Left cardiac atrium (tissue), 4 donors: ENCODE measurements at places on chromosomes 11 and 22. TPM values are rescaled to one million over a fixed set of nuclear protein-coding genes. Genes with fewer than 3 reads are reported as not detected.

GRCh38 chr11:118572981-118573550, 857 bp downstream of the ARCN1 start:
- no peak for DNase-seq

DNA sequence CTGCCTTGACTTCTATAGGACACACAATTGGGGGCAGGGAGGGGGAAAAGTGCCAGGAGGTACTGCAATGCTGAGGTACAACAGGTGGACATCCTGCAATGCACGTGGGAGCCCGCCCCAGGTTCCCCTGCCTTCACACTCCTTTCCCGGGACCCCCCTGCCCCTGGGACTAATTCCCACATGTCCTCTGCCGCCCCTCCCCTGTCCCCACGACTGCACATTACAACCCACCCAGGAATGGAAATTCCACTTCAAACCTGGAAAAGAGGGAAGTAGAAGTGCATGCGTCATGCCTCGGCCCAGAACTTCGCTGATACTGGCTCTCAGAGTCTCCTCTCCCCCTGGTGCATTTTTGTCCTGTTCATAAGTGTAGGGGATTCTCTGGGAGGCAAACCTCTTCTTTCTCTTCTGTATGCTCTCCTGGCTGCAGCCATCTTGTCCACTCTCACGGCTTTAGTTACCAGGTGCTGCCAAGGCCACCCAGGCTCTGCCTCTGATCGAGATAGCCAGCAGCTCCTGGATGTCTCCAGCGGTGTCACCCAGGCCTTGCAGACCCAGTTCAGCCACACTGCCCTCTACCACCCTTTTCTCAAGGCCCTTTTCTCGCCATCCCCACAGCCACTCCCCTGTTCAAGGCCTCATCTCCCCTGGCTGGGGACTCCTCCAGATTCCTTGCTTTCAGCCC, 43.7 kb downstream of the GDPD5 start:
- no peak for DNase-seq

DNA sequence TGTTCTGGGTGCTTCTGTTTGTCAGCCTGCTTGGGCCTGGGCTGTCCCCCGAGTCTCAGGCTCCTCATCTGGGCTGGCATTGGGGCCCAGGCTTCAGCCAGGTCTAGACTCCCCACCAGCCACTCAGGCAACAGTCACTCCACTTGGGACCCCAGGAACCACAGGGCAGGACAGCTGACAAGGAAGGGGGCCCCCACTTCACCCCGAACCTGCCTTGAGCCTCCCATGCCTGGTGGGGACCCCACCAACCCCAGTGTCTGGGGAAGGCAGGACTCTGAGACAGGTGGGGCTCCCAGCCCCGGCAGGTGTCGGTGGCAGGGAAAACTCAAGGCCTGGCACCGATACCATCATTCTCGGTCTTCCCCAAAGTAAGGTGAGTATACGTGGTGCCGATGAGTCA, 11.7 kb upstream of the LTO1 start:
- DNase-seq = no peak

DNA sequence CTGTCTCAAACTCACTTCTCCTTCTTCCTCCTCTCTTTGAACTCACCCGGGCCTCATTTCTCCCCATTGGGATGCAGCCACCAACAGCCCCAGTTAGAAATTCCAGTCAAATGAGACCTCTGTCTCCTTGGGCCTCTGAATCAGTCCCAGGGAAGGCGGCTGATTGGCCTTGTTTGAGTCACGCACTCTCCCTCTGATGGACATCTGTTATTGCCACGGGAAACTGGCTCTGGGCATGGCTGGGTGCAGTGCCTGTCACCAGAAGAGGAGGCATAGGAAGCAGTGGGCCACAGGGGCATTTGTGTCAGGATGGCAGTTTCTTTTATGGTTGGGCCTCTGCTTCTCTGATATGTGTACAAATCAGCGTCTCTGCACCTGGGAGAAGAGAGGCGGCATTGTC, 9.6 kb upstream of the WNT11 start:
- DNase-seq = no peak

- no peak for DNase-seq
These were observed 91.2 kb downstream of the CLPB start for GRCh38 chr11:72343006-72343756.

DNA sequence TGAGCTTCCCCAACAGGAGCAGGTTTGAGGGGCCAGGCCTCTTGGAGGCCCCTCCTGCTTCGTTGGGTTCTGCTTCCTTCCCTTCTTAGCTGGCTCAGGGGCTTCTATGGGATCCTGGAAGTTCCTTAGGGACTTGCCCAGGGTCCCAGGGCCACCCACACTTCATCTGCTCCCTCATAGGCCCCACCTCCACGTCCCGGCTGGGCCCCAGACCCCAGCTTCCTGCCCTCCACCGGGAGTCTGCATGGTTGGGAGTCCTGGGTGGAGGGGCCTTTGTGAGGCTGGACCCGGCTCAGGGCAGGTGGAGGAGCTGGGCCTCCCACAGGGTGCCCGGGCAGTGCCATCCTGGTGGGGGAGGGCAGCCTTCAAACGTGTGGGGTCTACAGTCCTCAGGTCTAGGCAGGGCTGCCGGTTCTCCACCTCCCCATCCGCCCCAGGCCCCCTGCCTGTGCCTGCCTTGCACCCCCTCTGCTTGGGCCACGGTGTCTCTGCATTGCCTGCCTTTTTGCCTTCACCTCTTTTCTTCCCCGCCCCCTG, 11.6 kb downstream of the OTUB1 start:
- DNase-seq = no peak

- DNase-seq = no peak
These were observed 178.6 kb downstream of the MIAT start for GRCh38 chr22:26835929-26836528.

- DNase-seq = no peak
These were observed 217.2 kb upstream of the NCAM1 start for GRCh38 chr11:112744041-112744440.

- DNase-seq = no peak
These were observed 40.8 kb downstream of the SLC5A1 start for GRCh38 chr22:32083814-32084213.

- DNase-seq = no peak
These were observed 288 bp upstream of the KRTAP5-8 start for GRCh38 chr11:71537537-71537936.

DNA sequence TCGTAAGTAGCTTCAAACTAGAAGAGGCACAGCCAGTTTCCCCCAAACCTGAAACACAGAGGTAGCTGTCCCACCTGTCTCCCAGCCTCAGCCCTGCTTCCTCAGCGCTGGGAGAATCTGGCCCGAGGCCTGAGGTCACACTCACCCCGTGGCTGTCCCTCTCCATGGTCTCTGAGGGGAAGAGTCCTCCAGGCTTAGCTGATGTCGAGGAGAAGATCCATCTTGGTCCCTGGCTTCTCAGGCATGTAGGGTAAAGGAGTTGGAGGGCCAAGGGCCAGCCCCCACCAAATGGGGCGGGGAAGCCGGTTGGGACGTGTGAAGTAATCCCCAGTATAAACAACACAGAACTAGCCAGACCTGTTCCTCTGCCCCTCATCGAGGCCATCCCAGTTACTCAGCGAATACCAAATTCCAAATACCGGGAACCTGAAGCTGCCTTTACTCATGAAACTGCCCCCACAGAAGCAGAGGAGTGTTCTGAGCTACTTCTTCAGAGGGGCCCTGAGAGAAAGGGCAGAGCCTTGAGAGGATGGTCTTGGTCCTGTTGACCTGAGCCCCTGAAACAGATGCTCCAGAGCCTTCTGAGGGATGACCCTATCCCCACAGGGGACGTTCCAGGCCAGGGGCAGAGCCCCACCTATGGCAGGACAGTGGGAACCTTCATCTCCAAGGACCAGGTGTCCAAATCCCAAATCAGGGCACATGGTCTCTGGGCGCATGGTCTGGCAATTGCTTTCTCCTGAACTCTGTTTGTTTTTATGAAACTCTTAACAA, at the start of gene TMPRSS13:
TSS of gene TMPRSS13 (minus strand) at position 261 of the 774 bp plus-strand sequence. CDS start at position 166, 95 bp downstream.
- DNase-seq = peak; percentile 4

GRCh38 chr11:61034111-61034510, 62.6 kb downstream of the CD6 start:
- DNase-seq = no peak

- DNase-seq = peak; percentile 17
These were observed 29.2 kb downstream of the PDGFB start for GRCh38 chr22:39215426-39216142.

DNA sequence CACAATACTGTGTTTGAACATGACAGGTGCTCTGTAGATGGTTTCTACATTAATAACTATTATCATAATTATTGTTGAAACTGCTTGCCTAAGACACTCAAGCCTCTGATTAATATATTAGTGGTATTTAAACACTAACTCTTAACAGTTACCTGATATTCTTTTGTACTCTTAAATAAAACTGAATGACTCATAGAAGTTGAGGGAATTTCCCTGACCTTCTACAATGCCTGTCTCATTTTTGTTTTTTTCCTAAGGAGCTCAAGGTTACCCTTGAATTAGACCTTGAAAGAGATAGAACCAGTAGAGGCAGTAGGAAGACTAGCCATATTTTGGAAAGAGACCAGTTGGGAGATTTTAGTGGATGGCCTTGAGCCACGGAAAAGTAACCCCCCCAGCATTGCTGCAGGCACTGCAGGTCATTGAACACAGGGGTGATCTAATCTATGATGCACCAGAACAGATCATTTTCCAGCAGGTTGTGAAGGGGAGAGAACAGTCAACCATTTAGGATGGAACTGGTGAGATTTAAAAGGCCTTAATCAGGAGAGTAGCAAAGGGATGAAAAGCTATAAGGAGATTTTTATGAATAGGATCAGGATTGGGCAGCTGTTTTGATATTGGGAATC, 148.3 kb downstream of the PGR start:
- DNase-seq = no peak

DNA sequence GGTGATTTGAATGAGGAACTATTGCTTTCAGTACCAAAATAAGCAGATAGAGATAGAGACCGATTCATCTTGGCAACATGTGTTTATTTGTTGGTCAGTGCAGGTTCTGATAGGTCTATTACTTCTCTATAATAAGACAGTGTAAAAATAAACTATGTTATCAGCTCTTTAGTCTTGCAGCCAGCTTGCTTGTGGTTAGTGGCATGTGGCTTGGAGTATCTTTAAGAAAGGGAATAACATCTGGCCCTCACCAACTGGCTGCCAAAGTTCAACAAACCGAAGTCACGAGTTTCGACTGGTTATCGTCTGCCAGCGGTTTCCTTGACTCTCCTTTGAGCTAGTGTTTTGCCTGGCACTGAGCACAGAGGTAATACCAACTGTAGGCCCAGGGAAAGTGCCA, 71.8 kb downstream of the CTTN start:
- no peak for DNase-seq

GRCh38 chr11:62707277-62707861, at the start of the genes BSCL2 and GNG3:
Gene BSCL2 (minus strand): TSS chr11:62707424. CDS start chr11:62707195, 229 bp downstream.
Gene GNG3 (plus strand): TSS chr11:62707676. CDS start chr11:62708296, 620 bp downstream.
- DNase-seq = no peak

DNA sequence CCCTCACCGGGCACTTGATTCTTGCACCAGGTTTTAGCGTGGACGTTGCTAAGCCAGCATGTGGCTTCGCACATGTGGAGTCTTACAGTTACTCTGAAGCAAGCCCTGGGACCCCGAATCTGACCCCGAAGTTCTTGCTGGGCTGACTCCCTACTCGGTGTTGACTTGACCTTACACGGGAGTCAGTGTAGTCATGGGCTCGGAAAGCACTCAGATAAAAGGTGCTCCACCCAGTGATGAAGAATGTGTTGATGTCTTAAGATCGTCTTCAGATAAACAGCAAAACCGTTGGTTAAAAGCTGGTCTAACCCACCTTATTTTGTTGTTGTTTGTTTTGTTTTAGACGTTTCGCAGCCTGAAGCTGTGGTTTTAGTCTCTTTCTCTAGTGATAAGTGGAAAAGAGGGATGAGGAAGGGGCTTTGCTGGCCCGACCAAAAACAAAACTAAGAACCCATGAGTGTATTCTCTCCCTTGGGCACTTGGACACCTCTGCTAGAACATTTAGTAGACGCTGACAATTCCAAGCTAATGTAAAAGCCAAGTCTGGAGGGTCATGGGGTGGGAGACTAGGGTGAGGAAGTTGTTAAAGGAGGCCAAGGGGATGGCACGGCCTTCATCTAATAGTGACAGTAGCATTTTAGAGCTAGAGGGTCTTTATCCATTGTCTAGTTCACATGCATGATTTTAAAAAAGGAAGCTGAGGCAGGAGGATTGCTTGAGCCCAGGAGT, 69.9 kb downstream of the BCR start:
- no peak for DNase-seq

- no peak for DNase-seq
These were observed 1676.0 kb upstream of the RAG2 start for GRCh38 chr11:38274031-38274430.

DNA sequence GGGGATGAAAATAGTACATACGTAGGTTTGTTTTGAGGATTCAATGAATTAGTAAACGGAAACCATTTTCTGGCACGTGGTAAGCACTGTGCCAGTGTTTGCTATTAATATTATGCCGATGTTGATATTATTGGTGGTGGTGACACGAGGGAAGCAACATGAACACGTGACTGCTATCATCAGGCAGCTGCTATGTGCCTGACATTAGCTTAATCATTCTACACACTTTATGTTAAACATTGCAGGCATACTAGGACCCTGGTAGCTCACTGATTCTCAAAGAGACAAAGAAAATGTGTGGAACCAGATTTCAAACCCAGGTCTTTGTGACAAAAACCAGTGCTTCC, 656 bp downstream of the SRRD start:
- DNase-seq = no peak

DNA sequence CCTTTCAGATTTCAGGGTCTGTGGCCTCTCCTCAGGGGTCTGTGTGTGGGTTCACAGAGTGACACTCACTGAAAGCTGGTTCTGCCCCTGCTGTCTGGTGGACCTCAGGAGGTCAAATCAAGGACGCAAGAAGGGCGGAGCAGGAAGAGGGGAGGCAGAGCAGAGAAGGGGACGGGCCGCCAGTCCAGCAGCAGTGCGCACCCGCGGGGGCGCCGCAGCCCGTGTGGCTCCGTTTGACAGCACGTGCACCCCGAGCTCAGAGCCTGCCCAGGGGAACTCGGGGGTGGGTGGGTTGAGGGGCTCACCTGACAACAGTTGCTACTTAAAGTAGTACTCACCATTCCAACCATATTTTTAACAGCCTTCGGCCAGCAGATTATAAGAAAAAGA, 71.4 kb upstream of the PITPNB start:
- no peak for DNase-seq

GRCh38 chr22:30877662-30878515, 90.7 kb downstream of the MORC2 start:
- DNase-seq = no peak

- DNase-seq = peak; percentile 44
These were observed 2.0 kb upstream of the UBXN1 start for GRCh38 chr11:62680825-62681240.

- DNase-seq = no peak
These were observed 10.4 kb upstream of the MRGPRD start for GRCh38 chr11:68990995-68991780.

- no peak for DNase-seq
These were observed 97.4 kb upstream of the SLC6A5 start for GRCh38 chr11:20501971-20502370.

The GLYATL2 gene
- 0.34 TPM for total RNA-seq

The KRTAP5-8 gene
- not detected for total RNA-seq

The SPTBN2 gene
- 3.8 TPM for total RNA-seq

The GRM5 gene
- 0.09 TPM for total RNA-seq

The TREH gene
- not detected for total RNA-seq

The MIOX gene
- not detected for total RNA-seq

The MAPK12 gene
- total RNA-seq = 14.7 TPM

The JHY gene
- 3.9 TPM for total RNA-seq

The KRTAP5-7 gene
- total RNA-seq = not detected

The BDNF gene
- total RNA-seq = 0.08 TPM

The ADM2 gene
- total RNA-seq = 0.15 TPM

The PGR gene
- 6.5 TPM for total RNA-seq
